Activated CD4-positive, alpha-beta T cell treated with anti-CD3 and anti-CD28 coated beads, Interleukin-2, Interleukin-6, amounts not matched to agents 100 ng/mL and 50 ng/mL, durations not matched to agents 16 hours and 8 hours (primary cell): ENCODE measurements at places on chromosomes 13 and 19.
A peak's percentile ranks its signal among the peaks of the same experiment; 100 is the strongest.

GRCh38 chr13:59680429-59681024 lies 483.2 kb downstream of the DIAPH3 start:
- peak; percentile 4 for DNase-seq

- no peak for DNase-seq
These were observed 64.6 kb downstream of the ATP11A start for GRCh38 chr13:112754281-112755025.

DNA sequence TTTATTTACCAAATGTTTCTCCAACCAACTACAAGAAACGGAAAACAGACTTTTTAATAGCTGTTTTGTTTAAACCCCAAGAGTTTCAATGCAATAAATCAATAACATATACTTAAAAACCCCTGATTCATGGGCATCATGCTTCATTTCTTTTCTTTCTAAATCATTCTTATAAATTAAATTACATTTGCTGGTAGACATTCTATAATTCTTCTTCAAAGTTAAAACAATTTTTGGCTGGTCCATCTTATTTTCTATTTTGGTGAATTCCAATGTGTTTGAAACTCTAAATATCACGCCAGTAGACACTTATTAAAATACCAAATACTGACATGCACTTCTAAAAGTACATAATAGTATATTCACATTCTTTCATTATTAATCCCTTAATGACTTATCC lies 408.6 kb downstream of the LIG4 start:
- DNase-seq, result no peak

DNA sequence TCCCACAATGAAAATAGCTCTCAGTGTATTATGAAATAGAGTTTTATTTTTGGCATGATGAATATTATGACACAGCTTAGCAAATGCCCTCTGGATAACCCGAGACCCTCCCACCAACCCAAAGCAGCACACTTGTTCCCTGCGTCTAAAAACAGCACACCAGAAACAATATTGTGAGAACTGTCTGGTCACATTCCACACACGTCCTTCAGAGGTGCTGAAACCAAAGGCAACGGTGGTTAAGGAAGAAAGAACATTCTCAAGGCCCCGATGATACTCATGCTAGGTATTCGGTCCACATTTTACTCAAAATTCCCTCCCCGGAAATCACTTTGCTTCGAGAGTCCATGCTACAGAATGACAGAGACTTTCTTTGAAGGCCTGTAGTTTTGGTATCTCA lies 156.7 kb downstream of the SLC7A1 start:
- DNase-seq, result no peak

DNA sequence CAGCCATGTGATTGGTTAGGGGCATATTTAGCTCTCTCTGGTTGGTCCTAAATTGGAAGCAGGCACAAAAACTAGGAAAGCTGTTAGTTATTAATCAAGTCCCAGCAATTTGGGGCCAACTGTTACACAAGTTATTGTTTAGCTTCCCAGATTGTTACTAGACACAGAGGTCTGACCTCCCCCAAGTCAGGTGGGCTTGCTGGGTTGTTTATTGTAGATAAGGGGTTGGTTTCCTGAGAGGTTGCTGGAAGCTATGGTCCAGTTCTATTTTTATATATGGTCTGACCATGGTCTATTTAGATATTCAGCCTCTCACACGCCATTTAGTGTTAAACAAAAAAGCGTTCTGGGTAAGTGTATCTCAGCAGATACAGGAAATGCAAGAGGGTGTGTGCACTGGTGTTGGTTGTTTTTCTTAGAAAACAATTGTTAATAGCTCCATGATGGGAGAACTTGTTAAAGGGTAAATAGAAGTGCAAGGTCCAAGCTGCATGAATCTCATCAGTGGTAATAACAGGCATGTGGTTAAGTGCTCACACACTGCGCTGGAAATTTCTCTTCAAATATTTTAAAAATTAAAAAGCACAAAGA lies 150.0 kb downstream of the RAP2A start:
- no peak for DNase-seq

DNA sequence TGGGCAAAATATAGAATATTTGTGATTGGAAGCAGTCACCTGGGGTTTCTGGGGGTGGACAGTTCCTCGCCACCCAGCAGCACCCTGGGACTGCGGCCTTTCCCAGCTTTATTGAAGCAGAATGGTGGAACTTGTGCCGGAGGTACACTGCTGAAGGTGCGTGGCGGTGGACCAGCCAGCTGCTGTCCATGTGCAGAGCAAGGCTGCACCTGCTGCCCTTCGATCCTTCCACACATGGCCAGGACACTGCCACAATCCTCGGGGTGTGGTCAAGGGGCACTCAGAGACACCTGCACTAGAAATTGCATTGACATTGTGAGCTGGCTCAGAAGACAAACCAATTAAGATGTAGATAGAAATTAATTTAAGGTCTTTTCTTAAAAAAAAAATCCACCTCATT lies 11.4 kb upstream of the GPI start:
- DNase-seq, result no peak

DNA sequence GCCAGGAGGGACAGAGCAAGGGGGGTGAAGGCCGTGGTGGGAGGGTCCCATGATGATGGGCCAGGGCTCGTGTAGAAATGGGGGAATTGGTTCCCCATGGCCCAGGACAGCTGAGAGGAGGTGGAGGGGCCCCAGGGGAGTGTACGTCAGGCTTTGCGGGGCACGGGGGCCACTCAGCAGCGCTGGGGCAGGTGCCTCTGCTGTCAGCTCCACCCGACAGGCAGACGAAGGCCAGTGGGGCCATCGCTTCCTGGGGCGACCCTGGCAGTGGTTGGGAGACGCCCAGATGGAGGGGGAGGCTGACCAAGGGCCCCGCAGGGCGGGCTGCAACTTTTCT lies 1.9 kb upstream of the TEKTIP1 start:
- no peak for DNase-seq

- DNase-seq, result peak; percentile 51
These were observed 15.0 kb upstream of the ALOX5AP start for GRCh38 chr13:30720172-30720869.

DNA sequence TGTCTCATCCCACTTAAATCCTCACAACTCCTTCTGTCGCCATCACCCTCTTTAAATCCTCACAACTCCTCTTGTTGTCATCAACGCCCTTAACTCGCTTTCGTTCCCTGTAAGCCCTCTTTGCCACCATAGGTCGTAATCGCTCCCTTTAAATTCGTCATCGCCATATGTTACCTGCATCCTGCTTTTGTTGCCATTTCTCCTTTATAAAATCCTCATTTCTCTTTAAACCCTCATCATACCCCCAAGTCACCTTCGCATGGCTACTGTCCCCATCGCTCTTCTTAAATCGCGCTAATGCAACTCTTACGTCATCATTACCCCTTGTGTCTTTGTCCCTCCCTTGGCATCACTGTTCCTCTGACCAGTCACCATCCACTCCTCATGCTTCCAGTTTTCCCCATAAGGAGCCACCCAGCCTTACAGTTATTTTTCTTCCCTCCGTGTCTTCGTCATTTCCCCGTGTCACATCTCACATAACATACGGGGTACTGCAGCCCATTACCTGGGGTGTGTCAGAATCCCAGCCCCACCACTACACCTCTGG lies 539 bp downstream of the PLD3 start:
- DNase-seq, result peak; percentile 28

GRCh38 chr19:49297403-49297802 lies 27.6 kb downstream of the SLC6A16 start:
- DNase-seq, result no peak

DNA sequence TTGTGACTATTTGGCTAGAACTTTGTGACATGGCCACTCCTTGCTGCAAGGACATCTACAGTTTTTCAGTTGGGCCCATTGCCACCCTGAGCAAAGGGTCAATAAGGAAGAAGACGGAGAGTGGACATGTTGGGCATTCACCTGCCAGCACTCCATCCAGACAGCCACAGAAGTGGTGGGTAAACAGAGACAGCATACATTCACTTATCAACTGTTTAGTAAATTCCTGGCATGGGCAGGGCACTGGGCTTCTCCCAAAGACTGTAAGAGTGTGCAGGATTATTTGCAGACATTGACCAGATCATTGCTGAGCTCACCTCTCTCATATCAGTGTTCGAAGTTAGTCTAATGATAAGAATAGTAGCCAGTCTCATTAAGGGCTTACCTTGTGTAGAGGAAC lies 29.2 kb downstream of the SIPA1L3 start:
- DNase-seq, result no peak

- DNase-seq, result no peak
These were observed 1318.5 kb downstream of the PCDH9 start for GRCh38 chr13:65911546-65912193.

DNA sequence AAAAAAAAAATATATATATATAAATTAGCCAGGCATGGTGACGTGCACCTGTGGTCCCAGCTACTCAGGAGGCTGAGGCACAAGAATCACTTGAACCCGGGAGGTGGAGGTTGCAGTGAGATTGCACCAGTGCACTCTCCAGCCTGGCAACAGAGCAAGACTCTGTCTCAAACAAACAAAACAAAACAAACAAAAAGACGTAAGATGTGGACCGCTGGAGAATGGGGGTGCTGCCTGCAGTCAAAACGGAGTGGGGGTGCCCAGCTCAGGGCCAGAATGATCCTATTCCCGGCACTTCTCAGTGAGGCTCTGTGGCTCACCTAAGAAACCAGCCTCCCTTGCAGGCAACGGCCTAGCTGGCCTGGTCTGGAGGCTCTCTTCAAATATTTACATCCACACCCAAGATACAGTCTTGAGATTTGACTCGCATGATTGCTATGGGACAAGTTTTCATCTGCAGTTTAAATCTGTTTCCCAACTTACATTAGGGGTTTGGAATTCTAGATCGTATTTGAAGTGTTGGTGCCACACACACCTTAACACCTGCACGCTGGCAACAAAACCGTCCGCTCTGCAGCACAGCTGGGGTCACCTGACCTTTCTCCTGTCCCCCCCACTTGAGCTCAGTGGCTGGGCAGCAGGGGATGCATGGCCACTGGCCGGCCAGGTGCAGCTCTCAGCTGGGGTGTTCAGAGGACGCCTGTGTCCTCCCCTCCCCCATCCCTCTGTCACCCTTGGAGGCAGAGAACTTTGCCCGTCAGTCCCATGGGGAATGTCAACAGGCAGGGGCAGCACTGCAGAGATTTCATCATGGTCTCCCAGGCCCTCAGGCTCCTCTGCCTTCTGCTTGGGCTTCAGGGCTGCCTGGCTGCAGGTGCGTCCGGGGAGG lies at the start of gene F7:
TSS of gene F7 (plus strand) at position 760 of the 889 bp plus-strand sequence. CDS start at position 811, 51 bp downstream.
- no peak for DNase-seq

- DNase-seq, result no peak
These were observed 237.8 kb downstream of the TUBA3C start for GRCh38 chr13:18943721-18944391.

DNA sequence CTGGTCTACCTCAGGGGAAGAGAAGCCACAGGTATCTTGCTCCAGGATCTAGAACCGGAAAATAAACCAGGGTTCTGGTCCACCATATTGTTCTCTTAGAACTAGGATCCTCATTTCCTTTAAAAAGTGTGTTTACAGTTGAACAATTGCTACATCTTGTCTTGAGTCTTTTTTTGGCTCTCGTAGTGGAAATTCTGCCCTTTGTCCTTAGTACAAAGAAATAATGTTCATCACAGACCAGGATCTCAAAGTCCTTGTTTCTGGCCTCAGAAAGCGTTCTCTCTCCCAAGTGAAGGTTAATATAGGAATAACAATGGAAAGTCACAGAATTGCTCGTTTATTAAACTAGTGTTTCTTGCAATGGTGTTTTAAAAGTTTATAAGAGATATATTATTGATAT lies 20.8 kb downstream of the KLF2 start:
- DNase-seq, result no peak

DNA sequence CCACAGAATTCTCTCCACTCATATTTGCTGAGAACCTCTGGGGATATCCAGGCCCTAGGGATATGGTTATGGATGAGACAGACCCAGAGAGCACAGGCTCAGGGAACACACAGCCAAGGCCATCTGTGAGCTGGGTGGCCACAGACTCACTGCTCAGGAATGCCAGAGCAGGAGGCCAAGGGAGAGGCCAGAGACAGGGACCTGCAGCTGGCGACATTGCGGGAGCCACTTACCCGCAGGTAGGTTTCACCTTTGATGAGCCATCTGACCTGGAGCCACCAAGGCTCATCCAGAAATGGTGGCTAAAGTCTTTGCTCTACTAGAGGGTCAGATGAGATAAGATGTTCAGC lies 29.4 kb downstream of the CCNE1 start:
- no peak for DNase-seq

DNA sequence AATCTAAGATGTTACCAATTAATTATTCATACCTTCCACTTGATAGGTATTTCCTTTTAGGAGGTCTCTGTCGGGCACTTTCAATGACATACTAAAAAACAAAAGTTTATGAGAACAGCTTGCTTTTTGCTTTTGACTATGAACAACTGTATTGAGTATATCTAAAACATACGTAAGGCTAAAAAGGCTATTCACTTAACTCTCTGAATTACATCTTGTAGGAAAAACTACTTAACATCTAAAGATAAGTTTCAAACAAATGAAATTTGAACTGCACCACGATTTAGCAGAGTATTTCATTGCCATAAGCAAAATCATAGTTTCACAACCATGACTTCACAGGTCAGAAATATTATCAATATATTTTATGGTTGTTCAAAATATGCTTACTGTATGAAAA lies 11.6 kb downstream of the SUPT20H start:
- DNase-seq, result no peak

- no peak for DNase-seq
These were observed 101.0 kb upstream of the SPRY2 start for GRCh38 chr13:80441968-80442367.

DNA sequence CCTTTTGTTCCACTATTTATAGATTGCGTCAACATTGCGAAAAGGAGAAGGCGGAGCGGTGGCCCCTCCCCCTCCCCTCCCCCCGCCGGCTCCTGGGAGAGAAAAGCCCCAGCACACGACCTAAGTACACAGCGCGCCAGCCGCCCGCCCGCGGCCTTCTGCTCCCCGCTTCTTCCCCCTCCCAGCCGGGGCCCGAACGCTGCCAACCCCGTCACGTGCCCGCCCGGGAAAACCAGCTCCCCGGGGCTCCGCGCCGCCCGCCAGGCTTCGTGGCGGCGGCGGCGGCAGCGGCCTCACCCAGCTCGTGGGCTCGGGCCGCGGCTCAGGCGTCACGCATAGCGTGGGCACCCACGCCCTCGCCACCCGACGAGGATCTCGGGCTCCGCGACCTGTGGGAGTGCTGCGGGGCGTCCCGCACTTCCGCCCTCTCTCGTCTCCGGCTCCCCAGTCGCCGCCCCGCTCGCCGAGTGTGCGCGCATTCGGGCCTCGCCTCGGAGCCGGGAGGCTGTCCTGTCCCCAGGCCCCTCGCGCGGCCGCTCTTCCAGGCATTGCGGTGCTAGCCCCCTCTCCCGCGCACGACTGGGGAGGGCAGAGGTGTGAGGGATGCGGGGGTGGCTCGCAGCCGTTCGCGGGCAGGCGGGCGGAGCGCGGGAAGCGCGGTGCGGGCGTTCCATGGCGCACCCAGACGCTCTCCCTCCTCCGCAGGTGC lies 110.5 kb downstream of the KCNRG start:
- peak; percentile 76 for DNase-seq

DNA sequence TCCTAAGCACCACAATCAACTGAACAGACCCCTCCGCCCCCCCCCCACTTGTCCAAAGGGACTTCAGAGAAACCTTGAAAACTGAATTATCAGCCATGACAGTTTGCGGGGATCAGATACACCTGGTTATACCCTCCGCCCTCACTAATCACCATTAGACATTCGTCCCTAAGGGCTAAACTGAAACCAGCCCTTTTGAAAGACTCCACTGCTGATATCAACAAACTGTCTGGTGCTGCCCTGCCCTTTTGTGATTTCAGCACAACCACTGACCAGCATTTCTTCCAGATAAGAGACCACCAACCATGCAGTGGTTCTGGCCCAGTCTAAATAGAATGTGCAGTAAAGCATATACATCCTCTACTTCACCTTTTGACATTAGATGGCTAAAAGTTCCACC lies 1422.9 kb downstream of the EFNB2 start:
- DNase-seq, result no peak

GRCh38 chr13:27660511-27660910 lies 38.8 kb downstream of the POLR1D start:
- no peak for DNase-seq
